ENCODE measurements at places on chromosomes 11 and 22.

DNA sequence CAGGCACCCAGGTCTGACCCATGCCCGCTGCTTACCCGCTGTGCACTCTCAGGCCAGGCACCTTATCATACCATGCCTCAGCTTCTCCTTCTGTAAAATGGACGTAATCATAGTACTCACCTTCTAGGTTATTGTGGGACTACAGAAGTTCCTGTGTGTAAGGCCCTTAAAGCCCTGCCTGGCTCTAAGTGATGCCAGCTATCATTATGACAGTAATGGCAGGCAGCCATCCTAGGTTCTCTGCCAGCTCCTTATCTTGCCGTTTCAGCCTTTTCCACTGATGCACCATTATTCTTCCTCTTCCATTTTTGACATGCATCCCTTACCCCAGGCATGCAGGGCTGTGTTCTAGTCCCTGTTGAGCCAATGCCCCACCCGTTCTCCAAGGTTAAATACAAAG lies 57.9 kb downstream of the DBX1 start:
- no peak for DNase-seq

DNA sequence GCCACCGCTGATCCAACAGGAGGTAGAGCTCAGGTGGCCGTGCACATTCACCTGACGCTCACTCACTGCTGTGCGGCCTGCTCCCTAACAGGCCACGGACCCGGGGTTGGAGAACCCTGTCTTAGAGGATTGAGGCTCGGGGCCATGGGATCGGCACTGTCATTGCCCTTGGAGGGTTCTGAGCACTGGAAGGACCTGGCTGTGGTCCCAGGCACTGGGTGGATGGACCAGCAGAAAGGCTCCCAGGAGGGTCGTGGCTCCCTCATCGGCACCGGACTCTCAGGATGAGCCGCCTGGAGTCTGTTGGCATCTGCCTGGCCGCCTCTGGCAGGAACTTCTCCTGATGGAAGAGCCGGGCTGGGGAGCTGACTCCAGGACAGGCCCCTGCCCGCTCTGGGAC lies 6.5 kb downstream of the KCNQ1 start:
- no peak for DNase-seq

DNA sequence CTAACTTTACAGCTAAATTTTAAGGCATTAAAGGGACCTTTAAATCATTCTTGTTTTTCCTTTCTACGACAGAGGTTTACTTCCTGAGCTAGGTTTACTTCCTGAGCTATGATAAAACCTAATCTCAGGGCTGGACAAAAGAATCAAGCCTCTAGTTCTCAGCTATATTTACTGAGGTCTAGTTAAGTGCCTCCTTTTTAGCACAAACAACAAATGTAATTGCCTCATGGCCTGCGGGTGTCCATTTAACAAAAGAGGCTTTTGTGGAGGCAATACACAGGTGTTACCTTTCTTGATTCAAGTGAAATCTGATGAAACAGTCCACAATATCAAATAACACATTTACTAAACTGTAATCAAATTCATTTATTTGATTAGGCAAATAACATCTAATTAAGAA lies 67.3 kb downstream of the IMMP1L start:
- DNase-seq = no peak

GRCh38 chr11:110077346-110077745 lies 15.8 kb upstream of the ZC3H12C start:
- no peak for DNase-seq

DNA sequence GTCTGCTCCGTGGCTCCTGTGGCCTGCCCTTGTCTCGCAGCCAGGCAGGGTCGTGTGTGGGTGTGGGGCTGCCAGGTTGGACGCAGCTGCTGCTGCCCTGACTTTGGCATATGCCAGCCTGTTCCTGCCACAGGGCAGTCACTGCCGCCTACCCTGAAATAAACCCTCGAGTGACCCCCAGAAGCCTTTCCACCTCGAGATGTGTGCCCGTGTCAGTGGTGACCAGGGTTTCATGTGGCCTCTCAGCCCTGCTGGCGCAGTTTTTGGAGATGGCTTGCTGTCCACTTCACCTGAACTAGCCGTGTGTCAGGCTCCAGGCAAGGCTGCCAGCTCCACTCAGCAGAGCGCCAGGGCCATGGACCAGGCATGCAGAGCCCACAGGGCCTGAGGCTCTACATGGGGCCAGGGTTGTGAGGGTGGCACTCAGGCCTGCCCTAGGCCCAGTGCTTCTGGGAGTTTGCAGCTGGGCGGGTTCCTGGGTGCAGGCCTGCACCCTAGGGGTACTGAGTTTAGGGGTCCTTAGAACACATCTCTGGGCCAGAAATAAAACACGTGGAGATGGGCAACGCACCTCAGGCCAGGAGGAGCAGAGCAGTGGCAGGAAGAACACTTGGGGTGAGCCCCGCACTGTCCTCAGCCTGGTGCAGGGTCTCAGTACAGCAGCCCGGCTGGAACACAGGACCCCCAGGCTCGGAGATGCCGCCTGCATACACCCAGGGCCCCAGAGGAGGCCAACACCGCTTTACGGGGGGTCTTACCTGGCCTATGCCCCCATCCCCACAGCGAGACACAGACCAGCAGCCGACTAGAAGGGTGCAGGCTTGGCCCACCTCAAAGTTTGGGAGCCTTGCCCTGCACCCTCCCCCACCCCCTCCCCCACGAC lies 8.8 kb upstream of the PANX2 start:
- no peak for DNase-seq

DNA sequence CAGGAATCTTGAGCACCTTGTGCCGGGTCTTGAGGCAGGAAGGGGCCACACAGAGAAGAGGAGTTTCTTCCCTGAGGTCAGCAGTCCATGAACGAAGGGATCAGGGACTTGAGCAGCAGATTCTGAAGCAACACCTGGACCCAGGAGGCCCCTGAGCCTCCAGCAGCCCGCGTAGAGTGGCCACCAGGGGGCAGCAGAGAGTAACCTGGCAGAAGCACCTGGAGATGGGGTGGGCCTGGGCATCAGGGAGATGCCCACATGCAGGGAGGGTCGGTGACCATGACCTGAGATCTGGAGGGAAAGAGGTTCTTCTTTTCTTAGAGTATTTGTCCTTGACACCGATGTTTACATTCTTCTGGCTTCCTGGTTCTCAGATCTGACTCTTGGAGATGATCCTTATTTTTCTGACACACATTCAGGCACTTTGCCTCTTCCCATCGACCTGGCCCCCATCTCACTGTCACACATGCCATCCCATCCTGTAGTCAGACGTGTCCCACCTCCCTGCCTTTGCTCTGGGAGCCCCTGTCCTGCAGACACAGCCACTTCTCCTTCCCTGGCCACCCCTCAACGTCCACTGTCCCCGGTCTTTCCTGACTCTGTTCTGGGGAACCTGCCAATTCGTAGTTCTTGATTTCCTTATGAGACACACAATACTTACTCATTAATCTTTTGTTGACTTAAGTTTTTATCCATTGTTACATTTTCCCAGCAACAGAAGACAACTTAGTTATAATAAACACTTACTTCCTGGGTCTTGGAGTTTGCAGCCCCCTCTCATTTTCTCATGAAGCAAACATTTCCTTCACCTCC lies 66.5 kb downstream of the GGTLC2 start:
- DNase-seq = no peak

- DNase-seq = no peak
Measured at GRCh38 chr11:85052636-85053035, 574.5 kb downstream of the DLG2 start.

GRCh38 chr11:111469200-111469599 lies 43.0 kb downstream of the BTG4 start:
- DNase-seq = no peak

DNA sequence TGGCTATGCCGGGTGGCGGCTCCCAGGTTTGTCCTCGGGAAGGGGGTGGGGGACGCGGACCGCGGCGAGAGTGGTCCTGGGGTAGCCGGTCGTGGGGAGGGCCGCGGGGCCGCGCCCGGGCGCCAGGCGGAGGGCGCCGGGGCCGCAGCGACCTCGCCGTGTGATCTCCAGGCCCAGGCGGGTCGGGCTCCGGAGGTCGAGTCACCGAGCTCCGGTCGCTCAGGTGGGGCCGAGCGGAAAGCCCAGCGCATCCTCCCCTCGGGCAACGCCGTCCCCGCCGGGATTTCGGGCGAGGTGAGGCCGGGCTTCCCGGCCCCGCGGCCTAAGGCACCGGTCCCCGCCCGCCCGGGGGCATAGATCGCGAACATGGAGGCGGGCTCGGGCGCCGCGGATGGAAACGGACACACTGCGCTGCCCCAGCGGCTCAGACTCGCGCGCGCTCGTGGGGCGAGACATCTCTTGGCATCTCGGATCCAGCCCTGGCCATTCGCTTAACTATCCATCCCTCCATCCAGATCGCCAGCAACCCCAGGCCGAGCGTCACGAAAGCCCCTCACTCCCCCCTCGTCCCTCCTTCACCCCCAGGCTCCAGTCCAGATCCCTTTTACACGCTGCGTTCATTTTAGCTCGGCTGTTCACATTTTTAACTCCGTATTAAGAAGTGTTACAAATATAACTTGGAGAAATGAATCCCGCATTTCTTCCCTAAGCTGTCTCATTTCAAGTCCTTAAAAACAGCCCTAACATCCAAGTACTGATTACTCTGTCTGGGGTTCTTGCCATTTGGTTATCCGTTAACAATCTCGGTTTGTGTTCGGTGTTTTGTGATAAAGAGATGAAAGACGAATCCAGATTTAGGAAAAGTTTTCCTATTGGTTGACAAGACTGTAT lies 460 bp downstream of the ZC3H12C start:
- no peak for DNase-seq

GRCh38 chr11:27277843-27278242 lies 85.2 kb downstream of the CCDC34 start:
- DNase-seq = no peak

- no peak for DNase-seq
Measured at GRCh38 chr11:24688981-24689380, 192.1 kb downstream of the LUZP2 start.

DNA sequence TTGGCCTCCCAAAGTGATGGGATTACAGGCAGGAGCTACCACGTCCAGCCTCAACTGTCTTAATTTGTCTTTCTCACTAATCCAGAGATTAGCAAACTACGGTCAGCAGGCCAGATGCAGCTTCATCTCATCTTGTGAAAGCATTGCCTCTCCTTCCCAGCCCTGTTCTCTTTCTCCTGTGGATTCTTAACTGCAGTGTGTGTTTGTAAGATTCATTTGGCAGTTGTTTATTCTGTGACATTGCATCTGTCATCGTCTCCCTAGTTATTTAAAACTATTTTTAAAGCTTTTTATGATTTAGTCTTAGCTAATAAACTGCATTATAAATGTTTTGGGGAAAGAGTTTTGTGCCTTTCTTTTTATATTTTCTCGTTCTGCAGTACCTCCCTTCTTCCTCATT lies 29.2 kb downstream of the RNF169 start:
- no peak for DNase-seq

DNA sequence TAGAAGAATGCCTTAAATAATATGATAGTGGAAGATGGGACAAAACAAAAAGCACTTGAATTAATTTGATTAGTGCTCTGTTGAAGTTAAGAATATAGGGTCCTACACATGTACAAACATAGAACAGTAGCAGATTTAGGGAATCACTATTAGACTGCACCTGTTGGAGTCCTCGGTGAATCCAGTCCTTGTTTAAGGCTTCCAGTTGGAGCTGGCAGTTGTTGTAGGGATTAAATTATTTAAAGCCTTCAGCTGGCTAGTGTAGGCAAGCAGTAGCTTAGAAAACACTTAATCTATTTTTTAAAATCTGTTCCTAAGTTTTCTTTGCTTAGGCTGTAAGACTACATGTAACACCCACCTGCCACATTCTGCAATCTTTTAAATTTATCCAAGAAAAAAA lies 24.5 kb upstream of the CSTF3 start:
- no peak for DNase-seq

DNA sequence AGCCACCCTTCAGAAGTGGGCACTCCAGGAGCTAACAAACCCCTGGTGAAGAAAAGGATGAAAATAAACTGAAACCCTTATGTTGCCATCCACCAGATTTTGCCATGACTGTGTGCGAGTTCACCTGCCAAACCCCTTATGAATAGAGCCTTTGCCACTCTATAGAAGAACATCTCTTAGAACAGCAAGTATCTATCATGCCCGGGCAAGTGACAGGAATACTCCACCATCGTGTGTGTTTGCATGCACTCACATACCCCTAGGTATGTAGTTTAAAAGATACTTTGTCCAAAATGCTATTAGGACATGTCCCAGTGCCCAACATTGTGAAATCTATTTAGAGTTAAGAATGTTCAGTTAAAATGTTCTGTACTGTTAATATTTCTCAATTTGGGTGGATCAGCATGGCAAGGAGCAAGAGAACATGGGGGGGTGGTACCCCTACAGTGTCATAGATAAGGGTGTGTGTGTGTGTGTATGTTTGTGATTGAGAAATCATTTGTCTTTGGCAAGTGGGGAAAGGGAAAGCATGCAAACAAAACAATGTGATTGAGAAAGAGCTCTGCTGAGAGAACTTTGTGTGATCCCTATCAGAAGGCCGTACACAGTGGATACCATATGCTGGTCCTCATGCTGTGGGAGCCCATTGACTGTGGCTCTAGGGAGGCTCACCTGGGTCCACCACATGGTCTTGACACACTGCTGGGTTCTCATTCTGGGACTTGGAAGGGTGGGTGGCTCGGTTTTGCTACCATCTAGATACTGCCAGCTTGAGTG lies 94.9 kb downstream of the ZBTB16 start:
- DNase-seq = no peak

- DNase-seq = no peak
Measured at GRCh38 chr22:23059284-23059948, 10.9 kb upstream of the GNAZ start.

DNA sequence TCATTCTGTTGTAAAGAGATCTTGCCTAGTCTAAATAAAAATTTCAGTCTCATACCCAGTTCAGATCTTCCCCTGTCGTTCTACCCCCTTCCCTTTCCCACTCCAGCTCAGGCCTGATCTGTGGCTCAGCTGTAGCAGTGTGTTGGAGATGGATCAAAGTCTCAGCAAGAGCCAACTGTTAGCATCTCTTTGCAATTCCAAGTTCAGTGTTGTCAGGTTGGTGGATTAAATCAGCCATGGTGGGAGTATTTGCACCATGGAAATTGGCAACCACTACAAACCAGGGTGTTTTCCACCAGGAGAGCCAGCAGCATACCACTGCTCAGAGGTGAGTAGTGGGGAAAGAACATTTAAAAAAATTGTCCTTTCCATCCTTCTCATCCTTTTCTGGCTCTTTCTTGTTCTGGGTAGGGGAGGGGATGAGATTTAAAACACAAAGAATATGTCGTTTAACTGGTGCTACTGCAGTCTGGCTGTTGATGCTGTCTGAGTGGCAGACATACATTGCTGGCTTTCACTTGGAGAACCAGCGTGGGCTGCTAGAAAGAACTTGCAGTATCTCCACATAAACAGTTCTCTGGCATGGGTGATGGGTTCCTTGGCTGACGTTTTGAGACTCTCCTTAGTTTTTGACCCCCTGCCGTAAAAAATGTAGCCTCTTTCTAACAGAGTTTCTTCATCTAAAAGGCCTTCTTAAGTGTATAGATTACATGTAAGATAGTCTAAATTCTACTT lies 514.1 kb downstream of the RAB38 start:
- DNase-seq = no peak

DNA sequence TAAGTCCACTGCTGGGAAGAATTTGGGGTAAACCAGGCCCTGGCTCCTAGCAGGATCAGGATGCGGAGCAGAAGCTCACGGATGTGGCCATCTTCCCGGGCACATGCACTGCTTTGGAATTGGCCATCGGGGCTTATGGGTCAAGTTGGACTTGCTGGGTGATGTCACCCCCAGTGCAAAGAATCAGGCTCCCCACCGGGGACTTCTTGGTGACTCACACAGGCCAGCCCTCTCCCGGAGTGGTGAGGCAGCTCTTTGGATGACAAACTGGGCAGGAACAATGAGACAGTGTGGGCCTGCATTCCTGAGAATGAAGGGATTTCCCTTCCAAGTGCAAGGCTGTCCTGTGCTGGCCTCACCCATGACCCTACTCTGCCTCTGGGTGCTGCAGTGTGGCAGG lies 128.8 kb upstream of the ANO1 start:
- DNase-seq = no peak

GRCh38 chr11:134821422-134821821 lies 409.4 kb upstream of the B3GAT1 start:
- no peak for DNase-seq

Data from GM18507 (cell line).